ENCODE measurements at places on chromosomes 4 and X.

GRCh38 chr4:18111081-18111480 lies 89.5 kb upstream of the LCORL start:
- DNase-seq = no peak

DNA sequence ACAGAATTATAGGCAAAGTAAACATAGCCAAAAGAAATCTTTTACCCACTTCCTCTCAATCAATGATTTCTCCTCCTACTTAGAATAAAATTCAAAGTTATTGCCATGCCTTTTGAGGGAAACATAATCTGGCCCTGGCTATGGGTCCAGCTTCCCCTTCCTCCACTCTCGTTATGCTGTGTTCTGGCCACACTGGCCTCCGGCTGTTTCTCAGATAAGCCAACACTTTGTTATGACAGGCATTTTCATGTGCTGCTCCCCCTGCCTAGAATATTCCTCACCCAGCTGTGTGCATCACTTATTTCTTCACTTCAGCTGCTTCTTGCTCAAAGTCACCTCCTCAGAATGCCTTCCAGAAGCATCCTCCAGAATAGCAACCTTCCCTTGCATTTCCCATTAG lies 386.6 kb upstream of the AADAT start:
- DNase-seq = no peak

DNA sequence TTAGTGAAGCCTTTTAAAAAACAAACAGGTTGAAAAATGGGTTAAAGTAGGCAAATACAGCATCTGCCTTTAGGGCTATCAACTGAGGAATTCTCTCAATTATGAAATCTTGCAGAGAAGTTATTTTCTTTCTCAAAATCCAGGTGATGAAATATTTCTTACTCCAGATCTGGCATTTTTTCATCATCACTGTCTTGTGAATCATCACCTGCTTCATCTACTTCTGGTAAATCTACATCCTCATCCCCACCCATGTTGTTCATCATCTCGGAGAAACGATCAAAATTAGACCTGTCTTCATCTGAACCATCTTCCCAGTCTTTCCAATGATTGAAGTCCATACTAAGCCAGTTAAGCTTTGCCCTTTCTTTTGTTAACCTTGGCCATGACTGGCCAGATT lies 33.3 kb upstream of the HPF1 start:
- no peak for DNase-seq

DNA sequence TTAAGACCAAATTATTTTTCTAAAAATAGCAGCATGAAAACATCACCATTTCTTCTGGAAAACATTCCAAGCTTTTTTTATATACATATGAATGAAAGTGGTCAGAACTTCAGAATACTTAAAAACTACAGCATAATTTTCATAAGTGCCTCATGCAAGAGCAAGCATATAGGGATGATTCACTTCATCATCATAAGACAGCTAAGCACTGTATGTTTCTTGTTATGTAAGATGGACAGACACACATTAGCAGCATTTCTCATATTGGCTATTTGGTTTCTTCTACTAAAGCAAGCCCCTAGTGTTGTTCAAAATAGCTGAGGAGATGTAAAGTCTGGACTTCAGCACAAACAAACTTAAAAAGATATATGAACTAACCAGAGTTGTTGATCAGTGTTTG lies 213.1 kb upstream of the NOCT start:
- no peak for DNase-seq

- DNase-seq = no peak
Measured at GRCh38 chr4:8086783-8087445, 71.7 kb downstream of the ABLIM2 start.

DNA sequence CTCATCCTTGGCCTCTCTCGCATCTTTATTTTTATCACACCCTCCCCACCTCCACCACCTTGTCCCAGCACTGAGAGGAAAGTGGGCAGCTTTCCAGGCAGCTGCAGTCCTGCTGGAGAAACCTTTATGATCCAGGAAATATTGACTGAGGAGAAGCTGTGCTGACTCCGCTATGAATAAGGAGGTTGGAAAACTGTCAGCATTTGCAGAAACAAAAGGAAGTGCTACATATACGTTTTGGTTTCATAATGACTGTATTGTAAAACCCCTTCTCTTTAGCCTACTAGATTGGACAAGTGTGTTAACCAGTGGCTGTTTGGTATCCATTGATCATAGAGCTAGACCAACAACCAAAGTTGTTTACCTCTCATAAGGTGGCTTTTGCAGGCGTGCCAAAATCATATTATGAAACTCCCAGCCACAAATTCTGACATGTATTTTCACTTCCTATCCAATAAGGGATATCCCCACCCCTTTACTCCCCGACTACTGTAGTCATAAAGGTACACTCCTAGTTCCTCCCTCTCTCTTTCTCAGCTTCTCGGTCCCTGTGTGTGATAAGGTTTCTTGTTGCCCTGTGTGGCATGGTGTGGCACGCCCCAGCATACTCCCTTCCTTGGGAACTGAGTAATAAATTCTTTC lies 88.4 kb downstream of the GPR143 start:
- DNase-seq = no peak
